Suppressor macrophage treated with lipopolysaccharide for 4 hours (primary cell): ENCODE measurements at places on chromosomes 11 and 22.

GRCh38 chr11:116856423-116856822, 19.0 kb upstream of the APOA1 start:
- no peak for DNase-seq

DNA sequence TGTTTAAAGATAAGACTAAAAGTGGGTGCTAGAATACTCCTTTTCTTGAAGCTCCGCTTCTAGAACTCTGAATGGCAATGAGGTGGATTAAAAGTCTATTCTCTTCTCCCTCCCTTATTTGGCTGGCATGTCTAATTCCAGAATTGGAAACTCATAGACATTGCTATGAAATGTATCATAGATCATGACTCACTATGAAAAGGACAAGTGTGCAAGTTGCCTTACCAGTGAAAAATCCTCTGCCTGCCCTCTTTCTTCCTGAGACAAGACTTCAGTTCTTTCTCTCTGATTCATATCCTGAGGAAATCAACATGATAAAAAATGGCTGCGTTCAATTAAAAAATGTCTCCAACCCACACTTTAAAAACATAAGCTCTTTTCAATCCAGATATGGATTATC, 73.2 kb upstream of the BLID start:
- DNase-seq: no peak

DNA sequence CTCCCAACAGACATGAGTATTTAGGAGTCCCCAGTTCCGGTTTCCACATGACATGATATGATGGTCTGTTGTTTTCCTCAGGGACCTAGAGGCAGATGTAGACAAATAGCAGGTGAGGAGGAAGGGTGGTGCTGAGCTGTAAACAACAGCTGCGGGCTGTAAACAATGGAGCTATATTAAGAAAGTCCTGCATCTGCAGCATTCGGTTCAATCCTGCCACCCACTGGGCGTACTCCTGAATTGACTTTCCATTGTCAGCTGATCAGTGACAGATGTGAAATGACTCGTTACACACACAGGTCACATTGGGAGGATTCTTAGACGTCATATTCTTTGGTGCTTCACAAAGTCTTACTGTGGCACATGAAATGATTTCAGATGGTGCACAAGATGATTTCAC, 26.8 kb upstream of the RAG1 start:
- peak; percentile 70 for DNase-seq

DNA sequence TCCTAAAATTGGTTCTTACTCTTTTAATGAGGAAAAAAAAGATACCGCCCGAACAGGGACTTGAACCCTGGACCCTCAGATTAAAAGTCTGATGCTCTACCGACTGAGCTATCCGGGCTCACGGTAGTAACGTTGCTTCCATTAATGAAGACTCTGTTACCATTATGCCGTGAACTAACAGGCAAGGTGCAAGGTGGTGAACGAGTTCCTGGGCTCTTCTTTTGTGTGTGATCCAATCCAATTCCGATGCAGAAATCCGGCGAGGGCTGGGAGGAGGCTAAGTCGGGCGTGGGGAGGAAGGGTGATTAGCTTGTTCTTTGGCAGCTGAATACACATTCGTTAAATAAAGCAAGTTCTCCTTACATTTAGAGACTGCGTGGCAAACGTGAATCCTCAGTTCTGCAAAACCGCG, 49.0 kb downstream of the OR4D9 start:
- DNase-seq: peak; percentile 70

- DNase-seq: no peak
These were observed 47.5 kb upstream of the CDON start for GRCh38 chr11:126109941-126110731.

GRCh38 chr11:80860632-80861031, 1419.8 kb upstream of the TENM4 start:
- DNase-seq: no peak

DNA sequence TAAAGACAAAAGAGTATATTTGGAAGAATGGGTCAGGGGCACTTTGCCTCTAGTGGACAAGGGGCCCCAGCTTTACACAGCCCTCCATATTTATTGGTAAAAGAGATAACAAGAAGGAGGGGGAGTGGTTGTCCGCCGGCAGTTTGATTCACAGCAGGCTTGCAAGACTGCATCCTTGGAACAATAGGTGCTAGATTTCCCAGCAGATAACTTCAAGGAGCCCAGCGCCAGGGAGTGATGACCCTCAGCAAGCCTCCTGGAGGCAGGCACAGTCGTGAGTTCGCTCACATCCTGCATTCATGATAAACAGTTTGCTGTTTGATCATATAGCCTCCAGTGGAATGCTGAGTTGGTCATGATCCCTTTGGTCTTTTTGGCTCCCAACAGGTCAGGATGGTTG, 67.8 kb upstream of the INCENP start:
- DNase-seq: no peak

- no peak for DNase-seq
These were observed 34.4 kb downstream of the PPP2R1B start for GRCh38 chr11:111731821-111732220.

DNA sequence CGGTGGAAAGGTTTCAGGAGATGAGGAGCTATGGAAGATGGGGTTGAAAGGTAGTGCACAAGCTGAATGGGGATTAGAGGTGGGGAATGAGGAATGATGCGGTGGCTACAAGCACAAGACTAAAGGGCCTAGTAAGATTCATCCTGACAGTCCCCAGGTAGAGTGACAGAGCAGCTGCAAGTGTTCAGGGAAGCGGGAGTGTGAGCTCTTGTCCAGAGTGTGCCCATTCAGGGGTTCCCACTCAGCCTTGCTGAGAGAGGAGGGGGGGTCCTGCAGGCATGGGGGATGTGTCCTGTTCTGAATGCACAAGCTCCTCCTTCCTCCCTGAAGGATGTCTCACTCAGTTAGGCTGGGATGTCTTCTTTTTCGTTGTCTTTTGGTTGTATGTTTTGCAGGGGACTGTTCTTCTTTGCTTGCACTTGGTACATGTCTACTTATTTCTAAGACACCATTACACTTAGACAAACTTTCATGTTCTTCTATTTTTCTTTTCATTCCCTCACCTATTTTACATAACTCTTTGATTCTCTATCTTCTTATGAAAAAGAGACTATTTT, 25.8 kb upstream of the CLPB start:
- no peak for DNase-seq

GRCh38 chr22:17410576-17410975, 41.3 kb downstream of the CECR2 start:
- DNase-seq: no peak

DNA sequence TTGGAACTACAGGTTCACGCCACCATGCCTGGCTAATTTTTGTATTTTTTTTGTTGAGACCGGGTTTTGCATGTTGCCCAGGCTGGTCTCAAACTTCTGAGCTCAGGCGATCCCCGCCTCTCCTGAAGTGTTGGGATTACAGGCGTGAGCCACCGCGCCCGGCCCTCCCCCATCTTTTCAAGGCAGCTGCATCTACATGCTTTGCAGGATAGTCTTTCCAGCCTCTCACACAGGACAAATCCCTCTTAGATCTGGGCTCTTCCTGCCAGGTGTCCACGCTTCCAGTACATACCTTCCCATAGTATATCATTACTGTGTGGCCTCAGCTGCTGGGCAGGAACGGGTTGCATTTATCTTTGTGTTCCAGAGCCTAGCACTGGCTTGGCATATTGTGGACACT, 49.7 kb downstream of the C11orf96 start:
- no peak for DNase-seq

- DNase-seq: no peak
These were observed 940.0 kb downstream of the BRD1 start for GRCh38 chr22:48887394-48888332.

DNA sequence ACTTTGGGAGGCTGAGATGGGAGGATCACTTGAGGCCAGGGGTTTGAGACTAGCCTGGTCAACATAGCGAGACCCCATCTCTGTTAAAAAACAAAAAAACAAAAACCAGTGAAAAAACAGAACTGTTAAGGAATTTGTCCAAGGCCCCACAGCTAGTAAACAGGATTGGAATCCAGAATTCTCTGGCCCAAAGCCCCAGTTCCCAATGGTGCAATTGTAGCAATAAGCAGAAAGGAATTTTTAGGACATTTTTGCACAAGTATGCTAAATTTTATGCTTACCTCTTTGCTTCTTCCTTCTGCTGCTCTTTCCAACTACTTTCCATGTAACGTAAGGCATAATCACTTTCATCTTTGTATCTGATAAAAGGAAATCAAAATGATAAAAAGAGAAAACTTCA, 11.6 kb downstream of the MISFA start:
- no peak for DNase-seq

DNA sequence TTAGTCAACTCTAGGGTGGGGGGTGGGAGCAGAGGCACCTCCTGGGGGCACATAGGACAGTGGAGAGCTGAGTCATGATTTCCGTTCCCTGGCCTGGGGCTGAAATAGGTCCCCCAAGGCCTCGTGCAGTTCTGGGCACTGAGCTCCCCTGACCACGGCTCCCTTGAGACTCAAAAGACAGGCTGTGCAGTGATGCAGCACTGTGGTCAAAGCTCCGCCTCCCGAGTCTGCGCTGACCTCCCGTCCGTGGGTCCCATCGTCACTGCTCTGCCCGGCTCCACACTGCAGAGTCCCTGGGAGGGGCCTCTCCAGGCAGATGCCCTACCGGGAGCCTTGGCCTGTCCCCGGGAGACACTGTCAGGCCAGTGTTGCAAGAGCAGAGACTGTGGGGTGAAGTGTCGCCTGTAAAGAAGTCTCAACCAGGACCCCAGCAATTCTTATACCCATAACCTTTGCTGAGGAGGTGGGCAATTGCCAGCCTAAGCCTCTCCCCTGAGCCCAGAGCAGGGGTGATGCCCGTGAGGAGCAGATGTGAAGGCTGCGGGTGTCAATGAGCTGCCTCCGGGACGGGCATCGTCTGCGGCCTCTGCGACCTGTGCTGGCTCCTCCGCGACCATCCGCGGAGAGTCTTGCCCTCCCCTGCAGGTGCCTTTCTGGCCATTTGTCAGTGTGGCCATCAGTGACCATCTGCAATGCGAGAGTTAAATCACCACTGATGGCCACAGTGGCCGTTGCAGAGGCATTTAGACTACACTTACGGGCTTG, 877.3 kb downstream of the BRD1 start:
- no peak for DNase-seq

DNA sequence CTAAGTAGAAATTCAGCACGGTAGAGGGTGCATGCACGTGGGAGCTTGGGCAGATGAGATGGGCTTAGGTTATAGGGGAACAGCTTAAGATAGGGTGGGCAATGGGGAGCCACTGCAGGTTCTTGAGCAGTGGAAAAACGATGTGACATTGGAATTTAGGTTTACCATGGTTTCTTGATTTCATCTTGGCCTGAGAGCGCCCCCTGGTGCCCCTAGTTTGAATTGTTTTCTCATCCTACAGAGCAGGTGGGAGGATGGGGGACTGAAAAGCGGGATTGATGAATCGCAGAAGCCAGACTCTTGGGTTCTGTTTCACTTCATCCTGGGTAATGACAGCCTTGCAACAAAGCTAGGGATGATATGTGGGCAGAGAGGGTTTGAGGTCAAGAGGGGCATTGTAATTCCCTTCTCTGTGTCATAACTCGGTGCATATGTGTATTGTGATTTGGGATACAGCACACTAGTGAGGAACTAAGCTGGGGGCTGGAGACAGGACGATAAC, 6.7 kb upstream of the MCAM start:
- peak; percentile 77 for DNase-seq

DNA sequence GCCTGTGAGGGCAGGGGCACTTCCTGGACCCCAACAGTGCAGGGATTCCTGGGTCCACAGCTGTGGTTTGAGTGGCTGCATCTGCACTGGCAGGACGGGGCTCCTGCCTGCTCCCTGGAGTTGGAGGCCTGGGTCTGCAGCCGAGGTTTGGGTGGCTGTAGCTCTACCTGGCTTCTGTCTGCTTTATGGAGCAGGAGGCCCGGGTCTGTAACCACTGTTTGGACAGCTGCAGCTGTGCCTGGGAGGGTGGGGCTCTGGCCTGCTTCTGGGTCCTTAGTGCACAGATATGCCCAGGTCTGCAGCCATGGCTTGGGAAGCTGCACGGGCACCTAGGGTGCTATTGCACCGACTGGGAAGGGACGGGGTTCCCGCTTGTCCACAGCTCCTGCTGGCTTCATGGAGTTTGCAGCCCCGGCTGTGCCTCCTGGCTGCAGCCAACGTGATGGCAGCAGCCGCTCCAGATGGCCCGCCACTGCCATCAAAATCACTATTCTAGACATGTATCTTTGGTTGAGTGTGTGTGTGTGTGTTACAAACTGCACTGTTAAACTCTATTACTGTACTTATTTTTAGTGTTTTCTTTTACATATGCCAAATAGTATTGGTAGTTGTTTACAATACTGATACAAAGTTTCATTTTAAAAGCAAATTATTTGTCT, 412.3 kb upstream of the KIRREL3 start:
- DNase-seq: no peak

DNA sequence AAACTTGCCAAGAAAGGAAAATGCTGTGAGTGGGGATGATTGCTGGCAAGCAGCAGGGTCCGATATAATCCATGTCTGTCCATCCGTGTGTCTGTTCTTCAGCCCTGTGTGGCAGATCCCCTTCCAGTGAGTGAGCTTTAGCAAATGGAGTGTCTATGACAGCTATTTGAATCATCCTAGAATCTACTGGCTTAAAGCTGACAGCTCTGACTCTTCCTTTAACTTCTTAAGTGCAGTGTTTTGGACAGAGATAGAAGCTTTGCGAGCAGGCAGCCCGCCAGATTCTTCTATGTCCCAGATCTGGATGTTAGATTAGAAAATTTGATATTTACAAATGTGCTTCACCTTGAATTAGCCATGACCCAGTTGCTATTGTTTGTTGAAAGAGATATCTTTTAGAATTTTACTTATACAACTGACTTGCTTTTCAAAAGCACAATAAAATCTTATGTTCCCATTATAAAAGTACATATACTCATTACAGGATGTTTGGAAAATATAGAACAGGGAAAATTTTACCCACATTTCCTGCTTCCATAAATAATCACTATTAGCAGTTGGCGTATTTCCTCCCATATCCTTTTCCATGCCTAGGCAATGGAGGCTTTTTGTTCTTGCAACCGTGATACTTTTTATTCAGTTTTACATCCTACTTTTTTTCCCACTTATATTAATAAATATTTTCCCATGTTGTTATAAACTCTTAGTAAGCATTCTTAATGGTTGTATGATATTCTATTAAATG, 124.5 kb downstream of the COMMD9 start:
- no peak for DNase-seq

DNA sequence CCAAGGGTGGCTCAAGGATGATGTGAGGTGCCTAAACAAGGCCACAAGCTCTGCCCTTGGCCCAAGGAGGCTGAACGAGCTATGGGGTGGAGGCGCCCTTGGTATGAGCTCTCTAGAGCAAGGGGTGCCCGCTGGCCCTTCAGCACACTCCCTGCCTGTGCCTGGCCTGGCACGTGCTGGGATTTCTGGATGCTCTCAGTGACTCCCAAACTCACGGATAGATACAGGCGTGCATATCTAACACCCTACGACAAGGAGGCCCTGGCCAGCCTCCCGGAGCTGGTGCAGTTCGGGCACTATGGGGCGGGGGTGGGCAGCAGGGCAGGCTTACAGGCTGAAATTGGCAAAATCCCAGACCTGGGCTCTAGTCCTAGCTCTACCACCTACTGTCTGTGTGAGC, 30.6 kb downstream of the SCUBE1 start:
- no peak for DNase-seq

GRCh38 chr11:78560826-78561484, 13.7 kb downstream of the NARS2 start:
- peak; percentile 46 for DNase-seq

GRCh38 chr22:38655519-38656255, 505 bp downstream of the FAM227A start:
- no peak for DNase-seq
